ENCODE measurements at places on chromosomes 3 and 15. TPM values are rescaled to one million over a fixed set of nuclear protein-coding genes. Genes with fewer than 3 reads are reported as not detected.

GATA2 gene
- polyA plus RNA-seq: 58.4 TPM

GPR62 gene
- polyA plus RNA-seq: 0.32 TPM

DNA sequence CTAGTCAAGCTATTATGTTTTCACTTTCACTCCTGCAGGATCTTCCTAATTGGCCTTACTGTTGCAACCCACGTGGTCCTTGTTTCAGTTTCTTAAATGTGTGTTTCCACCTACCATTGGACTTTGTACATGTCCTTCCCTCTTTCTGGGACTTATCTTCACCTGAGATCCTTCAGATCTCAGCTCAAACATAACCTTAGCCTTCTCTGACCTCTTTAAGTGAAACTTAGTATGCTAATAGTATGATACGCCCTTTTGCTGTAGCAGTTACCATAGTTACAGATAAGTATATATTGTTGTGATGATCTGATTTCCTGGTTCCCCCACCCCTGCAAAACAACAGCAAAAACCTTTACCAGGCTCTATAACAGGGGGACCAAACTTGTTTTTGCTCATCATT, 35.2 kb downstream of the U2SURP start:
- no peak for DNase-seq

- peak; percentile 43 for DNase-seq
These were observed 186.7 kb downstream of the NLGN1 start for GRCh38 chr3:173584093-173584837.

DNA sequence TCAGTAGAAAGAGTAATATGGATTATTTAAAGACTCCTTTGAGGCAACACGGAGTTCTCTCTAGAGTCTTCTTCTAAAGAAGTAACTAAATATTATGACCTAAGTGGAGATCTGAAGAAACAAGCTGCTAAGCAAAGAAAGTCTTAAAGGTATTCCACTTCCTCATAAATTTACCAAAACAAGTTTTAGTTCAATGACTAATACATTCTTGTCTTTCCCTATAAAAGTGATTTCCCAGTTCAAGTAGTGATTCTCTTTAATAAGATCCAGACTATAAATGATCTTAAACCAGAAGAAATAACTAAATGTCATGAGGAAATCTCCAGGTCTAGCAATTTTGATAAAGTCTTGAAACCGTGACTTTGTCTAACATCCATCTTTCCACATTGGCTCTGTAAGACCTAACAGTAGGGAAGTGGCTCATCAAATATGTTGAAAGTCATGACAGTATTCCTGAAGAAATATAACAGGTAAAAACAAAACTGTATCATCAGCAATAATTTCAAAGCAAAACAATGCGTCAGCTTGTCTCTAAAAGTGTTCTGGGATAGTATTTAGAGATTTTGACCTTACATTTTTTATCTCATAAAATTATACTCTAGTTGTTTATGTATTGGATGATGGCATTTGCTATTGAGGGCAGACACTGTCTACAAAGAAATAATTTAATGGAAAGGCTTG, 51.8 kb upstream of the NEDD4 start:
- no peak for DNase-seq

All from left renal pelvis (tissue), 4 donors.